ENCODE measurements at places on chromosomes 1 and 21.

- DNase-seq = no peak
These were observed 1.1 kb downstream of the NCSTN start for GRCh38 chr1:160344241-160344640.

GRCh38 chr1:165408518-165408917 lies 36.4 kb downstream of the RXRG start:
- DNase-seq = no peak

DNA sequence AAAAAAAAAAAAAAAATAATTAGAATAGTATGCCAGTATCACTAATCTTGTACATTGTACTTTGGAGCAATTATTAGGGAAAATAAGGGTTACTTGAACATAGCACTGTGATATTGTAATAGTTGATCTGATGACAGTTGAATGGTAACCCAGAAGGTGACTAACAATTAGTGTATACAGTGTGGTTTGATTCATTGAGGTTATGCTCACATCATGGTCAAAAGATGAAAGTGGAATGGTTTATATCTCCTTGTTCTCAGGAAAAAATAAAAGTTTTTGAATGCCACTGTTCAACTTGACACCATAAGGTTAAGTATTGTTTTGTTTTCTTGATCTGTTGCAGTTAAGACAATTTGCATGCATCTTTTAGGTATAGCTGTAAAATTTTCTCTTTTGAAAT lies 87.0 kb downstream of the GPR52 start:
- DNase-seq = no peak

GRCh38 chr1:42658877-42659337 lies 684 bp downstream of the PPIH start:
- DNase-seq = no peak

- DNase-seq = no peak
These were observed 35.2 kb upstream of the EDEM3 start for GRCh38 chr1:184789884-184790283.

GRCh38 chr1:91683598-91683951 lies 182.9 kb downstream of the CDC7 start:
- DNase-seq = peak; percentile 57

DNA sequence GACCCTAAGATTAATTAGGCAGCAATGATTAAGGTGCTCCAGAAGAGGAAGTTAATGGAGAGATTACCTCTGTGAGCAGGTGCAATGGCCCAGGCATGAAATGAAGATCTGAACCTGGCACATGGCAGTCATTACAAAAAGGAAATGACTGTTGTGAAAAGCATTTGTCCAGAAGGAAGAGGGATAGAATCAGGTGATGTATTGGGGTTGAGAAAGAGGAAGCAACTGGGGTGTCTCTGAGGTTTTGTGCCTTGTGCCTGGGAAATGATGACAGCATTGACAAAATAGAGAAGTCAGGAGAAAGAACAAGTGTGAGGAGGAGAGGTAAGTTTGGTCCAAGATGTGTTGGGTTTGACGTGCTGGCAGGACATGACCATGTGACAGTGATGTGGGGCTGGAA lies 5.6 kb downstream of the CRCT1 start:
- no peak for DNase-seq

DNA sequence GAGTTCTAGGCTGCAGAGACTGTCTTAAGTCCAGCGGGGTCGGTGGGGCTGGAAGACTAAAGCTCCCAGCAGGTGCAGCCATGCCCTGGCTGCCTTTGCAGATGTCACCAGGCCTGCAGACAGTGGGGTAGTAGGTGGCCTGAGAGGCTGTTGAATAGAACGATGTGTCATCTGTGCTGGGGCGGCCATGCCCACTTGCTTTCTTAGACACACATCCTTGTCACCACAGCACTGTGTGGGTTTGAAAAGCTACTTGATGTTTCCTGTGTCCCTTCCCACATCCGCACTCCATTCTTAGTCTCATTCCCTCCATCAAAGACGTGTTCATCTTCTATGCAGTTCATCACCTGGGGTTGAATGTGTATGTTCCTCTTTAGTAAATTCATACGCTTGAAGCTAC lies 184.5 kb upstream of the TMEM51 start:
- DNase-seq = no peak

GRCh38 chr1:53294567-53294966 lies 33.3 kb downstream of the LRP8 start:
- no peak for DNase-seq

DNA sequence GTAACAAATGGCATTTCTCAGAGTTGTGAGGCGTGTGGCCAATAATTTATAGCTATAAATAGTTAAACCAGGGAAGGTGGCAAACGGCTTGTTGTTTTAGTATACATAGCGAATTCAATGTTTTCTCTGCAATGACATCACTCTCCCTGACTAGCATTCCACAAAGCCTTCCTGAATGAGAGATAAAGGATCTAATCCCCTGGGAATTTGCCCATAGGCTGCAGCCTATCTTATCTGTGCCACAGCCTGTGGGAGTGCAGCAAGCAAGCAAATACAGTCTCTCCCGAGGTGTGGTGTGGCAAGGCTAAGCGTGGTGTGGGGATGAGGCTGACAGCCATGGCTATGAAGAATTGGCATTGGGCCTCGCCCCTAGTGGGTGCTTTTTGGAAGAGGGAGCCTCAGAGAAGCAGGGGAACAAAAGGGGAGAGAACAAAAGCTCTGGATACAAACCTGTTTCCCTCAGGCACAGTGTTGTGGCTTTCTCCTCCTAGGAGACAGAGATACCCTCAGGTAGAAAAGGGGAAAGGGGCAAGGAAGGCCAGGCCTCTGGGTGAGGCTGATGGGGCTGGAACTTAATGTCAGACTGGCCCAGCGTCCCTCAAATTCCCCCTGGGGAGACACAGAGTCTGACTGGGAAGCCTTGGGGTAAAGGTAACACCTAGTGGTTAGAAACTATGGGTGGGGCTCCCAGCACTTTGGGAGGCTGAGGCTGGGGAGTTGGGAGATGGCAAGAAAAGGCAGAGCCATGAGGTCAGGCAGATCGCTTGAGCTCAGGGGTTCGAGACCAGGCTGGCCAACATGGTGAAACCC lies 8.9 kb downstream of the TAGLN2 start:
- DNase-seq = no peak

DNA sequence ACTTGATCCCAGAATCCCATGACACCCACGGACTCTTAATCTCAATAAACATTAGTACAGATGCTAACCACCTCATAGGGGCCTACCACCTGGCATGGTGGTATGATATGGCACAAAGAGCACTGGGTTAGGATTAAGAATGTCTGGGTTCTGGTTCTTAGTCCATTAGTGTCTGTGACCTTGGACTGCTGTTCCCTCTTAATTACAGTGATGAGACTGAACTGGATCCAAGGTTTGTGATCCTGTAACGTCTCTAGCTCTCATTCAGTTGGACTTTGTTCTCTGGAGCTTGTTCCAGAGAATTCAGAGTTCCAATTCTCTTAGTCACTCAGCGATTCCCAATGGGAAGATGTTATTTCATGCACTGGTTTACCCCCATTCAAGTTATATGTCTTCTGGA lies 23.6 kb upstream of the PIGC start:
- DNase-seq = no peak

GRCh38 chr1:71785450-71785849 lies 496.9 kb downstream of the NEGR1 start:
- DNase-seq = no peak

GRCh38 chr1:225242611-225243010 lies 185.2 kb downstream of the LBR start:
- no peak for DNase-seq

GRCh38 chr1:6272868-6273267 lies 12.0 kb upstream of the GPR153 start:
- DNase-seq = no peak
